ENCODE measurements at places on chromosomes 2 and 18.

DNA sequence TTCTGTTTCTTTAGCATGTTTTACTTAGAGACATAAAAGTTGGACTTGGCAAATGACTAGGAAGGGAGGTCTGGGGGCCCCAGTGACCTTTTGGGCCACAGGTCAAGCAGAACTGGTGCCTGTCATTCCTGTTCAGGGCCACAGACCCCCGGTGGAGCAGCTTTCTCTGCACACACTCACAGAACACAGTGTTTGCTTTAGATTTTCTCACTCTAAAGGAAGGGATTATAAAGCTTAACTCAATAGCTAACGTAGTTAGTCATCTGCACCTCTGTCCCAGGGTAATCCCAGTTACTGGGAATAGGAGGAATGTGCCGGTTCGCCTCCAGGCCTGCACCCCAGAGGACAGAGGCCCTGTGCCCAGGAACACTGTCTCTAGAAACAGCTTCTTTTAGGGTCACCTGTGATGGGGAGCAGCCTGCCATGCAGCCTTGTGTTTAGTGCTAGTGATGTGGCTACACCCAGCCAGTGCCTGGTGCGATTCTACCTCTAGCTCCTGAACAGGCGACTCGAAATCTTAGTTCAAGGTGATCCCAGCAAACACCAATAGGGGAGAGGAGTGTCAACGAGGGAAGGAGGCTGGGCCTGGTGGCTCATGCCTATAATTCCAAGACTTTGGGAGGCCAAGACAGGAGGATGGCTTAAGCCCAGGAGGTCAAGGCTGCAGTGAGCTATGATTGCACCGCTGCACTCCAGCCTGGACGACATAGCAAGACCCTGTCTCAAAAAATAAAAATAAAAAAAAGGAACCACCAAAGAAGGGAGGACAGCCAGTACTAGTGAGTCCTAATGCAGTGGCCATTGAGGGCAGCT lies 11.6 kb downstream of the SPATA3 start:
- no peak overlapping the region for H3K4me3 ChIP-seq
- no peaks in the 10 kb centered on the region for H3K36me3 ChIP-seq
- no peak overlapping the region for H3K27ac ChIP-seq
- H3K27me3 ChIP-seq: no peaks in the 10 kb centered on the region

DNA sequence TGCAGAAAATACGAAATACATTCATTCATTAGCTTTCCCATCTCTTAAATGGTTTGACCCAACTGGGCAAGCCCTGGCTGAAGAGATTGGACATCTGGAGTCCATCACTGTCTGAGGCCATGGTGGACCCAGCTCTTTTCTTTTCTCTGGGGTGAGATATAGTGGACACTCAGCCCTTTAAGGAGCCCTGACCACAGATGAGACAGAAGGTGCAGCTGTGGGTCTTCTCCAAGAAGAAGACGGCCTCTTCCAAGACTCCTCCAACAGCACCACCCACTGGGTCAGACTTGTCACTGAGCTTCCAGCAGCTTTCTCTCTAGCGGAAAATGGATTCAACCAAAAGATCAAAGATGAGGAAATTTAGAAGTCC lies 27.2 kb downstream of the TWIST2 start:
- DNase-seq: no peak
- H3K4me1 ChIP-seq: no peaks in the 10 kb centered on the region
- H3K4me3 ChIP-seq: no peak overlapping the region
- H3K27me3 ChIP-seq: no peaks in the 10 kb centered on the region

GRCh38 chr2:218954541-218955300 lies 4.7 kb upstream of the CDK5R2 start:
- H3K27me3 ChIP-seq: peaks cover 9% of the 10 kb centered on the region
- H3K4me3 ChIP-seq: no peak overlapping the region
- no peak for DNase-seq
- no peaks in the 10 kb centered on the region for H3K36me3 ChIP-seq

DNA sequence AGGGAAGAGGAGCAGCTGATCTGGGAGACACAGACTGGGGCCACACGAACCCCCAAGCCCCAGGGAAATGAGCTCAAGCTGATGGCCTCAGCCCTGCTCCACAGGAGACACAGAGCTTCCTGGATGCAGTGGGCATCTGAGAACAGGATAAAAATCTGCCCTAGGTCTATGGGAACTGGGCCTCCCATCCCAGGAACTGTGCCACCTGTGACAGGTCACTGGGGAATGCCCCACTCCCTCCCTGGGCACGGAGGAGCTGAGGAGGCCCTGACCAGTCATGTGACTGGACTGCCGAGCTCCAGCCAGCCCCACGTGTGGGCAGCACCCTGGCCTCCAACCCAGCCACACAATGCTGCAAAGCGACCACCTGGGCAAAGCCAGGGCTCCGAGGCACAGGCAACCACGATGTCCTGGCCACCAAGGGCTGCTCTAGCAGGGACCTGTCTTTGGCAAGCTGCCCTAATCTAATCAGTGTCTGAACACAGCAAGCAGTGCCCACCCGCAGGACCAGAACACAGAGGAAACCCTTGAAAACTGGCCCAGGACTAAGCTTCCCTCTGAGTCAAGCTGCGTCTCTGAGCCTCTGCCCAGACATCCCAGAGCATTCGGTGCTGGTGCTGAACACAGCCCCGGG lies 57.8 kb upstream of the ID2 start:
- H3K4me3 ChIP-seq: no peak overlapping the region
- no peaks in the 10 kb centered on the region for H3K36me3 ChIP-seq
- H3K4me1 ChIP-seq: no peaks in the 10 kb centered on the region
- no peak for DNase-seq
- no peaks in the 10 kb centered on the region for H3K27me3 ChIP-seq
- no peak overlapping the region for H3K27ac ChIP-seq

GRCh38 chr2:85170938-85171475 lies 37.8 kb downstream of the TCF7L1 start:
- no peak overlapping the region for H3K4me3 ChIP-seq
- H3K4me1 ChIP-seq: no peaks in the 10 kb centered on the region
- no peak for DNase-seq
- no peaks in the 10 kb centered on the region for H3K27me3 ChIP-seq
- H3K36me3 ChIP-seq: no peaks in the 10 kb centered on the region

- no peaks in the 10 kb centered on the region for H3K36me3 ChIP-seq
- peaks cover 6% of the 10 kb centered on the region for H3K27me3 ChIP-seq
- no peak overlapping the region for H3K4me3 ChIP-seq
- DNase-seq: no peak
- no peak overlapping the region for H3K27ac ChIP-seq
Measured at GRCh38 chr2:240339411-240340360, 95.8 kb upstream of the GPC1 start.

Measured in CD4-positive, alpha-beta memory T cell (primary cell).